ENCODE measurements at places on chromosomes 2 and 18. TPM values are rescaled to one million over a fixed set of nuclear protein-coding genes. Genes with fewer than 3 reads are reported as not detected.

DNA sequence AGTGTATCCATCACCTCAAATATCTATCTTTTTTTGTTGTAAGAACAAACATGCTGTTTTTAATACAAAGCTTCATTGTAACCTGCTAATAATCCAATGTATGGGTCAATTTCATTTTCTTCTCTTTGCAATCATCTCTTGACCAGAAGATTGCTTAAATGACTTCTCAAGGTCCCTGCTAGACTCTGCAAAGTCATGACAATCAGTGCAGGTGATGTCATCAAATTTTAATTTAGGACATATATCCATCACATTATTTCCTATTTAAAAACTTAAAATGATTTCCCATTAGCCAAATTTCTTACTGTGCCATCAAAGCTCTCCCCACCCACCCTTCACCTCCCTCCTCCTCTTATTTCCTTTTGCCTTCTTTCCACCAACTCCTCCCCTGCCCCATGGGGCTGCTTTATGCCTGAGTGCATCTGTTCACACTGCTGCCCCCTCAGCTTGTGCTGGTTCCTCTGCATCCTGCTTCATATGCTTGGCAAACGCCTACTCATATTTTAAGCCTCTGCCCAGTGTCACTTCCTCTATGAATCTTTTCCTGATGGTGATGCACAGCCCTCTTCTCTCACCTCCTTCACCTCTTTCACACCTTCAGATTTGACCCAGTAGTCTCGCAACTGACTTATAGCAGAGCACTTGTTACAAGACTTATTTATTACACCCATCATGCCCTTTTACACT is 20.3 kb downstream of the PLEK start:
- no peak for DNase-seq

The ANO7 gene
- 1.6 TPM for total RNA-seq

DNA sequence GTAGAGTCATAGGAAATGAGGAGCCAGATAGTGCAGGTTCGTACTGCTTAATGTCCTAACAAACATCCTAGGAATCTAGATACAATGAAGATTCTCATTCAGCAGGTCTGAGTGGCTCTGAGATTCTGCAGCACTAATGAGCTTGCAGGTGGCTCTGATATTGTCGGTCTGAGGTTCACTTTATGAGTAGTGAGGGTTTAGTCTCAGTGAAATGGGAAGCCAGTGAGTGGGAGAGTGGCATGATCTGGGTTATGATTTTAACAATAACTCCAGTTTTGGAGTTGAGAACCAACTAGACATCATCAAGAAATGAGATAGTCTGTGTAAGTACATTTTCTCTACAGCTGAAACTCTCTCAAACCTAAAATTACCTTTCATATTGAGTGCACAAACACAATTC is 166.8 kb upstream of the SP5 start:
- DNase-seq: no peak

The PSMA8 gene
- total RNA-seq: not detected

GRCh38 chr2:42685303-42685702 is 78.6 kb downstream of the OXER1 start:
- no peak for DNase-seq

The SOWAHC gene
- 7.3 TPM for total RNA-seq

DNA sequence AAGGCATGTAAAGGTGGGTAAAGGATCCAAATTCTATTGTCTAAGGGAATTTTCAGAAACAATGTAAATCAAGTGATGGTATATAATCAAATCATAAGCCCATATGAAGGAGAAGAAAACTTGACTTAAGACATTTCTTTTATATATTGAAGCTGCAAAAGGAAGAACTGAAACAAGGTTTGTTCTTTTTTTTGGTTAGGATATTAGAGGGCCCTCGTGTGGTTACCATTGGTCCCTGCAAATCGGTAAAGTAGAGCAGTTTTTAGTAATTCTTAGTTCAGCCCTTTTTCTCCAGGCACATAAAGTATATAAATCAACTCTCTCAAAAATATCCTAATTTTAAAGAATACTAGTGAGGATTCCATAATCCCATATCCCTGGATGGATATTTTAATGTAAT is 105.6 kb upstream of the STK17B start:
- peak; percentile 63 for DNase-seq

GRCh38 chr18:74796841-74797576 is 199.3 kb downstream of the ZNF407 start:
- peak; percentile 82 for DNase-seq

The SAP130 gene
- total RNA-seq: 11.3 TPM

The DNAH6 gene
- not detected for total RNA-seq

GRCh38 chr2:161128885-161129284 is 31.3 kb upstream of the TANK start:
- no peak for DNase-seq

DNA sequence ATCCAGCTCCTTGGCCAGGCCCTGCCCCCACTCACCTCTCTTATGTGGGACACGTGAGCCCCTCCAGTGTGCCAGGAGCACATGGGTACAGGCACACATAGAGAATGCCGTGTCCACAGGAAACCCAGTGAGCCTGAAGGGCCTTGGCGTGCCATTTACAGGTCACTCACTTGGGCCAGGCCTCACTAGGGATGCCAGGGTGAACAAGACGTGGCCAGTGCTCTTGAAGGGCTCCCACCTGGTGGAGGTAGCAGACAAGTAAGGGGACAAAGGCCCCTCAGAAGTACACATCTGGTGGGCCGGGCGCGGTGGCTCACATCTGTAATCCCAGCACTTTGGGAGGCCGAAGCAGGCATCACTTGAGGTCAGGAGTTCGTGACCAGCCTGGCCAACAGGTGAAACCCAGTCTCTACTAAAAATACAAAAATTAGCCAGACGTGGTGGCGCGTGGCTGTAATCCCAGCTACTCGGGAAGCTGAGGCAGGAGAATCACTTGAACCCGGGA is 15.1 kb upstream of the C1QL2 start:
- DNase-seq: no peak

- no peak for DNase-seq
Measured at GRCh38 chr2:70932631-70933230, 3.0 kb upstream of the ATP6V1B1 start.

All from LHCN-M2 (cell line).